ENCODE measurements at places on chromosomes 11 and 22. TPM values are rescaled to one million over a fixed set of nuclear protein-coding genes. Genes with fewer than 3 reads are reported as not detected.

- no peak overlapping the region for H3K27ac ChIP-seq
- no peak for DNase-seq
- H3K27me3 ChIP-seq = no peaks in the 10 kb centered on the region
- H3K36me3 ChIP-seq = no peaks in the 10 kb centered on the region
- H3K4me3 ChIP-seq = no peak overlapping the region
These were observed 33.7 kb downstream of the OR52E1 start for GRCh38 chr11:5103066-5103465.

GRCh38 chr22:17303441-17303839 is 65.8 kb upstream of the CECR2 start:
- peaks cover 16% of the 10 kb centered on the region for H3K36me3 ChIP-seq
- DNase-seq = no peak
- H3K4me1 ChIP-seq = peaks cover 9% of the 10 kb centered on the region
- no peak overlapping the region for H3K4me3 ChIP-seq
- no peak overlapping the region for H3K27ac ChIP-seq

DNA sequence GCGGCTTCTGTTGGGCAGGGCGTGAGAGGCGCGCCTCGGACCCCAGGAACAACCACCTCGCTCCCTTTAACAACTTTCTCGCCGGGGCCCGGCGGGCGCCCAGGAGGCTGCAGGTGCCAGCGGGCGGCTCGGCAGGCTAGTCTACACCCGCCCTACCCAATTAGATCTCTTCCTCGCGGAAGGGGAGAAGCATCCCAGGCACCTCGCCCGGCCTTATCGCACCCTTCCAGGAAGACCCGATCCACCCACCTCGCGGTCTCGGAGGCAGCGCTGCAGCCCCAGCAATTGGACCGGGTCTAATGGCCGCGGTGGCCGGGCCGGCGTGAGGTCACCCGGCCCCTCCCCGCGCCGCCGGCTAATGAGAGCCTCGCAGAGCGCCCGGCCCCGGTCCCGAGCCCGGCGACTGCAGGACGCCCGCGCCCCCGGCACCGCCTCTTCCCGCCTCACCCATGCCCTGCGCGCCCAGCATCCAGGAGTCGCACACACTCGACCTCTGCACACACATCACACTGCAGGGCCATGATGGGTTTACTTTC is at the start of gene PLAAT3:
TSS of gene PLAAT3 (minus strand) at position 298 of the 536 bp plus-strand sequence. CDS start 419 bp downstream, outside the sequence.
- no peak within 1 kb of the TSS for H3K27ac ChIP-seq
- no peaks in the 10 kb centered on the region for H3K36me3 ChIP-seq
- H3K4me1 ChIP-seq = peaks cover 8% of the 10 kb centered on the region

LINC01488 gene
- total RNA-seq = not detected

- no peak overlapping the region for H3K4me3 ChIP-seq
- no peaks in the 10 kb centered on the region for H3K27me3 ChIP-seq
- H3K4me1 ChIP-seq = no peaks in the 10 kb centered on the region
- no peak overlapping the region for H3K27ac ChIP-seq
These were observed 3.5 kb downstream of the IFT27 start for GRCh38 chr22:36772451-36772850.

GRCh38 chr22:24433828-24434470 is 6.5 kb downstream of the ADORA2A start:
- no peak for DNase-seq
- H3K27me3 ChIP-seq = no peaks in the 10 kb centered on the region
- 0 out of 2 replicates have a peak, but pooled peaks cover 3% of the 10 kb centered on the region for H3K4me1 ChIP-seq
- H3K4me3 ChIP-seq = no peak overlapping the region
- H3K27ac ChIP-seq = no peak overlapping the region

GGTLC3 gene
- not detected for total RNA-seq

GRCh38 chr22:40258501-40258915 is 80.8 kb downstream of the TNRC6B start:
- no peaks in the 10 kb centered on the region for H3K4me1 ChIP-seq
- no peak for DNase-seq
- H3K4me3 ChIP-seq = no peak overlapping the region
- no peaks in the 10 kb centered on the region for H3K27me3 ChIP-seq

DNA sequence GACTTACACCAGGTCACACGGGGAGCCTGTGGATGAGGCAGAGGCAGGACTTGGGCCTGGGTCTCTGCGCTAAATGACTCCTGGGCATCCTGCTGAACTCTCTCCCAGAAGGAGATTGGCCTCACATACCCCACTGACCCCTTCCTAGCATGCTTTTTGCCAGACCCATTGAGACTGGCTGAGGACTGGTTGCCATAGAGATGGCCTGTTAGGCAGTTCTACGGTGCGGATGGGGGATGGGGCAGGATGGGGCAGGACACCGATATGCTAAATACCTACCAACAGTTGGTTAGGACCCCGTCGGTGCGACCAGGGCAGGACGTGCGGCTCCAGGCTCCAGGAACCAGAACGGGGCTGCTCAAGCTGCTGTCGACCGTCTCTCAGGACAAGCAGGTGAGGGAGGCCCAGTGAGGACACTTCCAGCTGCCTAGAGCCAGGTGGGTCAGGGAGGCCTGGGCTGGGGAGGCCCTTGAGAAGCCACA is at the start of gene TSGA10IP:
TSS of gene TSGA10IP (plus strand) at position 51 of the 482 bp plus-strand sequence. CDS start at position 247, 196 bp downstream.
- H3K4me1 ChIP-seq = peaks cover 11% of the 10 kb centered on the region
- H3K27me3 ChIP-seq = no peaks in the 10 kb centered on the region
- H3K36me3 ChIP-seq = peaks cover 18% of the 10 kb centered on the region

DNA sequence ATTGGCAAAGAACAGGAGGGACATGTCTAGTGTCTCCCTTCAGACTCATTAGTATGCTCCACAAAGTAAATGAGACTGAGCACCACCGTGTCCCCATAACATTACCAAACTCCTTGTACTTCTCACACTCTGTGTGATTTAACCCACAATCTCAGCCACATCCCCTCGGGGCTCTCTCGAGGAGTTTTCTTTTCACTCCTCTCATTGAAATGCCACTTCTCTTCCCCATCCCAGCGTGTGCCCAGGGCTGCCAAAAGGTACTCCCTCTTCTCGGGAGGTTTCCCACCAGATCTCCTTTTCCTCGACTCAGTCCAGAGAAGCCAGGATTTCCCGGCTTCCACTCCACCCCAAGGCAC is 1.1 kb downstream of the RBFOX2 start:
- no peak for DNase-seq
- H3K27me3 ChIP-seq = no peaks in the 10 kb centered on the region
- H3K27ac ChIP-seq = no peak overlapping the region
- peak overlapping the region; percentile 90 for H3K4me3 ChIP-seq

GRCh38 chr11:59199546-59200422 is 12.9 kb downstream of the MPEG1 start:
- H3K4me3 ChIP-seq = no peak overlapping the region
- H3K27ac ChIP-seq = no peak overlapping the region
- H3K27me3 ChIP-seq = no peaks in the 10 kb centered on the region
- peaks cover 39% of the 10 kb centered on the region for H3K36me3 ChIP-seq
- DNase-seq = no peak

DNA sequence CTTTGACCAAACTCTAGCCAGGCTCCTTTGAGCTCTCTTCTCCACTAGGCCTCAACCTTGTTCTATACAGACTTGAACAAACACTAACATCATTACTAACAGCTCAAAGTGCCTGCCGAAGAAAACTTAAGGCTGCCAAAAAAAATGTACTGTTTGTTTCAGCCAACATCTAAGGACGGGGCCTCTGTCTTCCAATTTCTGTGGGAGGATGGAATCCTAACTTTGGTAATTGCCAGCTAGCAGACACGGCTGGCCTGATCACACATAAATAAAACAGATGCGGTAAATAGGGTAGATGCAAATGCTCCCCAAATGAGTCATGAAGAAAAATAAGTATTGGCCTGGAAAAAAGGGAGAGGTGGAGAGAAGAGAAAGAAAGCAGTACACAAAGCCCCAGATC is 394.3 kb downstream of the TMEM135 start:
- no peaks in the 10 kb centered on the region for H3K4me1 ChIP-seq
- no peak overlapping the region for H3K27ac ChIP-seq
- H3K36me3 ChIP-seq = 0 out of 2 replicates have a peak, but pooled peaks cover 4% of the 10 kb centered on the region
- no peak overlapping the region for H3K4me3 ChIP-seq
- DNase-seq = no peak

All from H9 (cell line).